ENCODE measurements at places on chromosomes 11 and 22.

DNA sequence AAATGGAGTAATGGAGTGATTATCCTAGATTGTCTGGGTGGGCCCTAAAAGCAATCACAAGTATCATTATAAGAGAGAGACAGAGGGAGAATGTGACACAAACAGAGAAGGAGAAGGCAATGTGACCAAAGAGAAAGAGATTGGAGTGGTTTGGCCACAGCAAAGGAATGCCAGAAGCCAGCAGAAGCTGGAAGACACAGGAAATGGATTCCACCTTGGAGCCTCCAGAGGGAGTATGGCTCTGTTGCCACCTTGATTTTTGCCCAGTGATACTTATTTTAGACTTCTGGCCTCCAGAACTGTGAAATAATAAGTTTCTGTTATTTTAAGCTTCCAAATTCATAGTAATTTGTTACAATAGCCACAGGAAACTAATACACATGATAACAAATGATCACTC lies 36.8 kb upstream of the OR5P2 start:
- DNase-seq = no peak

- DNase-seq = no peak
These were observed 109.8 kb downstream of the NAT10 start for GRCh38 chr11:34214961-34215805.

DNA sequence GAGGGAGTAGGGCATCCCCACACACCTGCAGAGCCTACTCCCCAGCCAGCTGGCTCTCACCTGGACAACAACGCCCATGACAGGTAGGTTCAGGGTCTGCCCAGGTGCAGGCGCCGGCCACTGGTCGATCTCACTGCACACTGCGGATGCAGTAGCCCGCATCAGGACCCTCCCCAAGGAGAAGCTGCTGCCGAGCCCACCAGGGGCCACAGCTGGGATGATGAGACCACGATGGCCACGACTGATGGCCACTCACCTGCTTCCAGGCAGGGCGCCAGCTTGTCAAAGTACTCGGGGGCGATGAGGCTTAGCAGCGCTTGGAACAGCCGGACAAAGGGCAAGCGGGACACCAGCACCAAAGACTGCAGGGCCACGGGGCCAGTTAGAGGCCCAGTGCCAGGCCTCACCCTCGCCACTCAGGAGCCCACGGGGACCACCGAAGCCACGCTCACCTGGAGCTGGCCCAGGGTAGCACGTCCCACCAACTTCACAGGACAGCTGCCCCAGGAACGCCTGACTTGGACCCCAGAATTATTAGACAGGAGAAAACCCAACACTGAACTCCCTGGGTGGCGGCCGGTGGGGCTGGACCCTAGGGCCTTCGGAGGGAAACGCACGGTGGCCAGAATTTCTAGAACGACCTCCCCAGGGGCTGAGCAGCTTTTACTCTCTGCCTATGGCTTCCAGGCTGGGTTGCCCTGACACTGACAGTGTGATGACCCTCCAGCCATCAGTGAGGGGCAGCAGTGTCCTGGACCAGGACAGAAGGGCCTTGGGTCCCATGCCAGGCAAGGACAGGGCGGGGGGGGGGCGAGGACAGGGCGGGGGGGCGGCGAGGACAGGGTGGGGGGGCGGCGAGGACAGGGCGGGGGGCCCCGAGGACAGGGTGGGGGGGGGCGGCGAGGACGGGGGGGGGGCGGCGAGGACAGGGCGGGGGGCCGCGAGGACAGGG lies 8.9 kb upstream of the PLXNB2 start:
- DNase-seq = no peak

GRCh38 chr11:75105462-75105925 lies 8.8 kb upstream of the OR2AT4 start:
- peak; percentile 59 for DNase-seq

DNA sequence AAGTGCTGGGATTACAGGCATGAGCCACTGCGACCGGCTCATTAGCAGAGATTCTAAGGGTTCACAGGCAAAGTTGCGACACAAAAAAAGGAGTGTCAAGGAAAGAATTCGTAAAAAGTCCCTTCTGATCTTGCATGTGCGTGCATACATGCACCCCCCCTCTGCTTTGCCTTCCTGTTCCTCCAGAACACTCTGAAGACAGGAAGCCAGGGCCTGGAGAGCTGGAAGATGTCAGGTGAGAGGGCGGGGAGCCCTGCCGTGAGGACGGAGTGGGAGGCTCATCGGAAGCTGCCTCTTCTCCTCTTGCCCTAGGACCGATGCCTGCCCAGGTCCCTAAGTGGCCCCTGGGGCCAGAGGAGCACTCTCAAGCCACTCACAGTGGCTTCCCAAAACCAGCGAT lies 89.1 kb downstream of the LARGE1 start:
- no peak for DNase-seq

GRCh38 chr22:39275814-39276439 lies 31.1 kb upstream of the PDGFB start:
- no peak for DNase-seq

- no peak for DNase-seq
These were observed 1.3 kb downstream of the UNC93B1 start for GRCh38 chr11:68002575-68002937.

DNA sequence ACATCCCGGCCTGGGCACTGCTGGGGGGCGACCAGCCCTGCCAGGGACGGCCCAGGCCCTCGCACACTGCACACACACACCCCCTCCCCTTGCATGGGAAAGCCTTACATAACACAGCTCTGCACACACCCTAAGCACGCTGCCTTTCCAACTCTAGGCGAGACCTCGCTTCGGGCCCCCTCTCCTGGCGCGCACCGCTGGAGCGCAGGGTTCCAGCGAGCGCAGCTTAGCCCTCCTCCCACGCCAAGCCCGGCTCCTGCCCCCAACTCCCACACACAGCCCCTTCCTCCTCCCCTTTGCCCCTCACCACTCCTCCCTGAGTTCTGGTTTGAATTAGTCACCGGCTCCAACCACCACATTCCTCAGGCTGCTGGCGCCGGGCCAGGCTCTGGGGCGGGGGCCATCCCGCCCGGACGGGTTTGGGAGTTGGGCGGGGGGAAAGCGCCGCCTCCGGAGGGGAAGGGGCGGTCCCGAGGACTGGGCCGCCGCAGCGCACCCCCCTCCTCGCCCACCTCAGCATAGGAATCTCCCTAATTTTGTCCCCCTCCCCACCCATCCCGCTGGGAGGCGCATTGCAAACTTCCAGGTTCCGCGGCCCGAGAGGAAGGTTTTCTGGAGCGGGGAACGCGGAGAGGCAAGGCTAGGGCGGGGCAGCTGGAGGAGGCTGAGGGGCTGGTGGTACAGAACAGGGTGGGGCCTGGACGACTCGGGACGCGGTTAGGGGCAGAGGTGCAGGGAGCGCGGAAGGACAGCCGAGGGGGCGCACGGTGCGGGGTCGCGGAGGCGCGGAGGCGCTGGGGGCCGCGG lies 966 bp downstream of the AHNAK start:
- peak; percentile 78 for DNase-seq

DNA sequence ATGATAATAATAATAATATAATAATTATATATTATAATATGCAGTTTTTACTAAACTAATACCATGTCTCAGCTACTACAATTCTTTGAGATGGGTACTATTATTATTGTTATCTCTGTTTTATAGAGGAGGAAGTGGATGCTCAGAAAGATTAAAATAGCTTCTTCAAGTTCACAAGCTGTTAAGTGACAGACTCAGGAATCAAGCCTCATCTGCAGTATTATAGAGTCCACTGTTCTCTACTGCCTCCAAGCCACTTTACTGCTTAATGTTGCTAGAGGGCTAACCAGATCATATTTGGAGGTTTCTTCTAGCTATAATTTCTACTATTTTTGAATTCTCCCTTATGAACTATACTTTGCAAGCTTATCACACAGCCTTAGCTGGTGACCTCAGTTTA lies 62.7 kb downstream of the CSTPP1 start:
- no peak for DNase-seq

DNA sequence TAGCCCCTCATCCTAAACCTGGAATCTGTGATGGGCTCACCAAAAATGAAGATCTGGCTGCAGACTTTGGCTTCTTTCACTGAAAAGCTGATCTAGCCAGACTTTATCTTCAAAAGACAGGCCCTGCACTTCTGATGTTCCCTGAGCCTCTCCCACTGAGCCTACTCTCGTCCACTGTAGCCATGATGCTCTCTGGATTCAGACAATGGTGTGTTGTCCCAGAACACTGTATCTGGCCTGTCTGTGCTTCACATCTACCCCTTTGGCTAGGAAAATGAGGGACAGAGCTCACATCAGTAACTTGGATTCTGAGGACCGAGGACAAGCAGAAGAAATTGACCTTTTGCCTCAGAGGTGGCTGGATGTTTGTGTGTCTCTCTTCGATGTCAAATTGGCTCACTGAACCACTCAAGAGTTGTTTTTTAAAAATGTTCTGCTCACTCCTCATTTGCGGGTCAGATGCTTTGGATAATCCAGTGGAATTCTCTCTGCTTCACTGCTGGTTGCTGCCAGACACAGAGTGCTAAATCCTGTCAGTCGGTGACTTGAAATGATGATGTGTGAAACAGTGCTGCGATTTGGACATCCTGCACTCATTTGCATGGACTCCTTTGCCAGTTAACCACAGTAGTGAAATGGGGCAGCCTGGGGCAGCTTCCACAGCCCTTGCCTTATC lies 67.5 kb downstream of the ARFGAP2 start:
- no peak for DNase-seq

DNA sequence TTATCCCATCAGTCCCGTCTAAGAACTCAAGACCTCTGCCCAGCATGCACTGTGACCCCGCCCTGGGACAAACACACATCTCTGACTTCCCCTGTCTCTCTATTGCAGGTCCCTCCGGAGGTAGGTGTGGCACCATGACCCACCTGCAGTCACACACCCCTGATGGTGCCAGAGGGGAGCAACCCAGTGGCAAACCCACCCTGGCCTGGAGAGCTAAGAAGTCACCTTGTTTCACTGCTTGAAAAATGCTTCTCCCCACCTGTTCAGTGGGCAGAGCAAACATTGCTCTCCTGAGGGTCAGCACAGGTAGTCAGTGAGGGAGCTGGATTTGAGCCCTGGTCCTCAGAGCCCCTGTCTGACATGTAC lies 23.9 kb downstream of the CAPN1 start:
- no peak for DNase-seq

- no peak for DNase-seq
These were observed 154.2 kb downstream of the LDLRAD3 start for GRCh38 chr11:36098087-36098486.

GRCh38 chr11:79482800-79483199 lies 42.0 kb upstream of the TENM4 start:
- DNase-seq = no peak

DNA sequence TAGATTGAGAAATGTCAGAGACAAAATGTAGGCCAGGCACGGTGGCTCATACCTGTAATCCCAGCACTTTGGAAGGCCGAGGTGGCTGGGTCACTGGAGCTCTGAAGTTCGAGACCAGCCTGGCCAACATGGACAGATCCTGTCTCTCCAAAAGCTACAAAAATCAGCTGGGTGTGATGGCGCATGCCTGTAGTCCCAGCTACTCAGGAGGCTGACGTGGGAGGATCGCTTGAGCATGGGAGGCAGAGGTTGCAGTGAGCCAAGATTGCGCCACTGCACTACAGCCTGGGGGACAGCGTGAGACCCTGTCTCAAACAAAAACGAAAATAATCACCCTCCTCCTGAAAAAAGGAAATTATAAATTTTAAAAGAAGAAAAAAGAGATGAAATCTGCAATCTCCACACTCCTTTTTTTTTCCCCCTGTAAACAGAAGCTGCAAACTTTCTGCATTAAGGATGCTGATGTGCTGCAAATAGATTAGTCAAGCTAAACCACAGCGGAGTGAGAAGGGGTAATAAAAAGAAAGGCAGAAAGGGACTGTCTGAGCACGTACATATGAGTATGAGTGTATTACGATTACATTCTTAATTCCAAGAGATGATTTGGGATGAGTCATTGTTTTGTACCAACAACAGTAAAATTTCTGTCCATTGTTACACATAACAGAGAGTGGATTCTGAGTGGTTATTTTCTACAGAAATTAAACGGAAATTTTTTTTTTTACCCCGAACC lies 87.3 kb downstream of the SIK3 start:
- no peak for DNase-seq

- no peak for DNase-seq
These were observed 38.0 kb downstream of the MRGPRD start for GRCh38 chr11:68942751-68943271.

- peak; percentile 53 for DNase-seq
These were observed 809 bp downstream of the PDE2A start for GRCh38 chr11:72673284-72673942.

DNA sequence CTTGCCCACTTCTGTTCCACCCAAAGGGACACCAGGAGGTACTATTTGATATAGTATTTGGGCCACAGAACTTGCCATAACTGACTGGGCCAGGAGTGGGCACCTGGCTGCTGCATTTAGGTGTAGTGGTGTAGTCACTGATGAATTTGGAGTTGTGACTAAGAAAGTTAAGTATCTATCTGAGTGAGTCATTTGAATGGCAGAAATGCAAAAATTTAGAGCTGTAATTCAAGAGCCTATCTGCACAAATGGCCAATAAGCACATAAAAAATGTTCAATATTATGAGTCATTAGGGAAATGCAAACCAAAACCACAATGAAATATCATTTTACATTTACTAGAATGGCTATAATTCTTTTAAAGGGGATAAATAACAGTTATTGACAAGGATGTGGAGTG lies 14.7 kb downstream of the GLYATL2 start:
- no peak for DNase-seq

All from neuronal stem cell (in vitro differentiated cells).